ENCODE measurements at places on chromosomes 3 and 15. TPM values are rescaled to one million over a fixed set of nuclear protein-coding genes. Genes with fewer than 3 reads are reported as not detected.
A peak's percentile ranks its signal among the peaks of the same experiment; 100 is the strongest.

DNA sequence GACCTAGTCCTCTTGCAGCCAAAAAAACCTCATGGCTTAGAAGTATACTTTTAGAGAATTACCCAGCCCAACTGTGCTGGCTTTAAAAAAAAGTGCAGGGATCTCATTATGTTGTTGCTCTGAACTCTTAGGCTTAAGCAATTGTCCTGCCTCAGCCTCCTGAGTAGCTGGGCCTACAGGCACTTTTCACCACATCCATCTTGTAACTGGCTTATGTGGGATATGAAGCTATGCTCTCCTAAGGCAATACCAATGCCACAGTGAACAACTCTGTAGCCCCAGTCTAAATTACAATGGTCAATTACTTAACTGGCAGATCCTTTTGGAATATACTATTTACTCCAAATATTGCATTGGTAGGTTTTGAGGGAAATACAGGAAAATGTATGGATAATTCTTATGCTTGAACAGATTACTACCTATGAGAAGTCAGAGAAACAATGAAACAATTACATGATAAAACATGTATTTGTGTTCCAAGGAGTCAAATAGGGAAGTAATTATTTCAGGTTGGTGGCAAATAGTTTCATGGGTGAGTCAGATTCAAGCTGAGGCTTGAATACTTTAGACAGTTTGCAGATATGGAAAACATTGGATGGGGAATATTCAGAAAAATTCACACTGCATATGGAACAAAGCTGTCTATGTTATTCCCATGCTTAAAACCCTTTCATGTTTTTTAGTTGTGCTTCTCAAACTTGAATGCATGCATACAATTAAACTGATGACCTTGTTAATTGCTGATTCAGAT lies 34.6 kb upstream of the GPR149 start:
- H3K36me3 ChIP-seq = no peaks in the 10 kb centered on the region
- no peak for DNase-seq
- H3K27ac ChIP-seq = no peak overlapping the region
- no peak overlapping the region for H3K4me3 ChIP-seq
- H3K4me1 ChIP-seq = no peaks in the 10 kb centered on the region

GRCh38 chr3:122890077-122890719 lies 95.3 kb downstream of the SLC49A4 start:
- peak; percentile 71 for DNase-seq
- H3K4me1 ChIP-seq = peaks cover 7% of the 10 kb centered on the region
- H3K4me3 ChIP-seq = no peak overlapping the region
- no peaks in the 10 kb centered on the region for H3K36me3 ChIP-seq
- H3K27me3 ChIP-seq = 0 out of 2 replicates have a peak, but pooled peaks cover 3% of the 10 kb centered on the region
- no peak overlapping the region for H3K27ac ChIP-seq

DNA sequence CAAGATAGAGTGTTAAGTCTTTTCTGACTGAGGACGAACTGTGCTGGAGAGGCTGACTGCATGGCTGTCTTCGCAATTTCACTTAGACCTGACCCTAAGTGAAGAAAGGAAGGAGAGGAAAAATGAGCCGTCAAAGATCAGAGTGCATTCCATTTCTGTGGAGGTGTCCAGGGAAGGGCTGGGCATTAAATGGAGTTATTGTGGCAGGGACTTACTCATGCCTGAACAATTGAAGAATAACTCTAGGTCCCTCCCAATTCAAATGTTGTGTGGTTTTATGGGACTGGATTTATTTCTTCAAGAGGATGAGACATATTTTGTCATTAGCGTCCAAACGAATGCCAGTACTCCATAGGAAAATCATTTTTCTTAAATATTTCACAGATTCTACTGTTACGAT lies 187.3 kb upstream of the CFAP20DC start:
- no peaks in the 10 kb centered on the region for H3K36me3 ChIP-seq
- H3K27me3 ChIP-seq = no peaks in the 10 kb centered on the region
- peak; percentile 71 for DNase-seq
- peaks cover 40% of the 10 kb centered on the region for H3K4me1 ChIP-seq
- no peak overlapping the region for H3K4me3 ChIP-seq
- peak overlapping the region; percentile 17 for H3K27ac ChIP-seq

GRCh38 chr3:122497425-122497824 lies 17.3 kb downstream of the KPNA1 start:
- peaks cover 27% of the 10 kb centered on the region for H3K36me3 ChIP-seq
- DNase-seq = peak; percentile 94
- H3K27me3 ChIP-seq = no peaks in the 10 kb centered on the region
- no peak overlapping the region for H3K4me3 ChIP-seq

DNA sequence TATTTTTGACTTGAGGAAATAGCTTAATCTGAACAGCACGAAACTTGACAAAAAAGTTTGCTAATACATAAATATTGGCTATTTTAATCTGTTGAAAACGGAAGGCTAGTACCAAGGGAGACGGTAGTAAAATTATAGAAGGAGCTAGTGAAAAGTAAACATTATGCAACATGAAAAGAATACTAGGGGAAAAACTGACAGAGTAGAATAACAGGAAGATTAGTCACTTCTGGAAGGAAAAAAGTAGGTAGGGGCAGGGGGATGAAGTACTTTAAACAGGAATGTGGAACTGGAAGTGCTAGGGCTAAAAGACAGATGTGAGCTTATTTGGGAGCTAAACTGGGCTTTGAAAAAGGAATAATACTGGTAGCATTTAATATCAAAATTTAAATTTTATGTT lies 60.1 kb downstream of the MBNL1 start:
- peak overlapping the region; percentile 57 for H3K27ac ChIP-seq
- H3K4me1 ChIP-seq = peaks cover 49% of the 10 kb centered on the region
- peak overlapping the region; percentile 49 for H3K4me3 ChIP-seq
- H3K27me3 ChIP-seq = no peaks in the 10 kb centered on the region
- H3K36me3 ChIP-seq = no peaks in the 10 kb centered on the region

SLC7A14 gene
- total RNA-seq = not detected

DNA sequence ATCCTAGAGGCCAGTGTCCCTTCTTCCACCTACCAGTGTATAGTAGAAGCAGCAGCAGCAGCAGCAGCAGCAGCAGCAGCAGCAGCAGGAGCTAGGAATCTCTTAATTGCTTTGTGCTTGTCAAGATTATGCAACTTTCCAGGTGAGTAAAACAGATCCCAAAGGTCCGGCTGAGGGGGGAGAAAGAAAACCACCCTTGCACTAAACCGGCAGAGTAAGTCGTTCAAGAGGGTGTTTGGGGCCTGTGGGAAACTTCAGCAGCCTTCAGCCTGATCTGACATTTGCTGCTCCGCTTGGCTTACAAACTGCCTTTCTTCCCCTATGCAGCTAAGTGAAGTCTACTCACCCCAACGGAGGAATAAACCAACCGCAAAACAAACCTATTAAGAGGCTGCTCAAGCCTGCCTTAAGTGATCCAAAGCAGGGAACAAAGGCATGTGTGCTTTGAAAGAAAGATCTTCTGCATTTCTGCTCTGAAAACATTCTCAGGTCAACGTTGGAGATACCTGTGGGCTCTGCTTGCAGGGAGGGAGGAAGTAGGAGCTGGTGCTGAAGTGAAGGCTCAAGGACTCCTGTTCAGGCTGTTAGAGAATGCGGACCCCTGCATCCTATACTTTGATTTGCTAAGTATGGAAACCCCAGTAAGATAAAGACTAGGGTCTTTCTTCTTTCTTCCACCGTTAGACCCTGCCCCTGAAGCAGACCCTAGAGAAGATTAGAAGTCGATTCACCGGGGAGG lies 35.7 kb upstream of the DLG1 start:
- no peaks in the 10 kb centered on the region for H3K27me3 ChIP-seq
- no peaks in the 10 kb centered on the region for H3K36me3 ChIP-seq
- H3K4me1 ChIP-seq = no peaks in the 10 kb centered on the region
- no peak overlapping the region for H3K4me3 ChIP-seq
- no peak for DNase-seq
